Stimulated activated CD8-positive, alpha-beta memory T cell treated with anti-CD3 and anti-CD28 coated beads, Interleukin-4, amount 100 ng/mL, for 1 hour (primary cell): ENCODE measurements at places on chromosomes 2 and 18.

- no peak for DNase-seq
Observed at GRCh38 chr18:933082-933481, 28.4 kb downstream of the ADCYAP1 start.

DNA sequence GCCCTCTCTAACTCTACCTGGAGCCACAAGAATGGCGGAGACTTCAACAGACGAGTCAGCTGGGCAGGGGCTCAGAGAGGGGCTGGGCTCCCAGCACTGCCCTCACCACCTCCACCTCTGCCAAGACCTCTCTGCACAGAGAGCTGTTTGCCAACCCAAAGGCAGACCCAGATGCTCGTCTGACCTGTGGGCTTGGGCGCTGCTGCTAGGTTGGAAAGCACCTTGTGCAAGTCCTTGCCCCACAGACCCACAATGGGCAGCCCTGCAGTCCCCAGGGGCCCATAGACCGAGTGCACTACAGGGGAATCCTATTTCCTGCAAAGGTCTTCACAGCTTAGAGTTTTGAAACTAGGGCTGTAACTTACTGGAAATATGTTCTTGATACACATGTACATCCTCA, 13.3 kb downstream of the ACKR3 start:
- DNase-seq, result no peak

GRCh38 chr2:29124504-29124903, 9.3 kb downstream of the CLIP4 start:
- DNase-seq, result no peak

DNA sequence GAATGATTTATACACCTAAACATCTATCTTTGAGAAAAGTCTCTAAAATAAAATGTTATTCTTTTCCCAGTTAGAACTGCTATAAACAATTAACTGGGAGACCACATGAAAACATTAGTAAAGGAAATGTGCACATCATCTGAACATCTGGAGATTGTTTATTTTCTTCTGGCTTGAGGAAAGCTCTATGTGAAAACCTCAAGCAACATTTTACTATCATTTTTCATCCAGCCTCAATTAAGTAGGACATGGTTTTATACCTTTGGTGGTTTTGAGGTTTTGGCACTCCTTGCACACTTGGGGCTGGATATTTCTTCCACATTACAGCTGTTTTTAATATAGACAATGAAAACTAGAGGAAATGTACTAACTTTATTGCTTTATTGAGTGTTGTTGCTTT, 609.5 kb upstream of the SLC8A1 start:
- no peak for DNase-seq

DNA sequence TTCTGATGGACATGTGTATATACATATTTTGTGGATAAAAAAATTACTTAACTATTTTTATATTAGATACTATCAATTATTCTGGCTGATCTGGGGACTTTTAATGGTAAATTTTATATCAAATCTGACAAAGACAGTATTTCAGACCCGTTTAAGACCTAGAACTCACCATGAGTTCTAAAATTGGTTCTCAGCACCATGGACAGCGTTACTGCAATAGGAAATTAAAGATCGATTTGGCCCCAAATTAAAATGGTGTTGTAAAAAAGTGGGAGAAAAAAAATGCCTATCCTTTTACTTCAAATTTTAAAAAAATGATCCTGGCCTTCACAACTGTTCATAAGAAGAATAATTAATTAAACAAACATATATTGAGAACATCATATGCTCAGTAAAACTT, 919 bp upstream of the SCN2A start:
- no peak for DNase-seq

DNA sequence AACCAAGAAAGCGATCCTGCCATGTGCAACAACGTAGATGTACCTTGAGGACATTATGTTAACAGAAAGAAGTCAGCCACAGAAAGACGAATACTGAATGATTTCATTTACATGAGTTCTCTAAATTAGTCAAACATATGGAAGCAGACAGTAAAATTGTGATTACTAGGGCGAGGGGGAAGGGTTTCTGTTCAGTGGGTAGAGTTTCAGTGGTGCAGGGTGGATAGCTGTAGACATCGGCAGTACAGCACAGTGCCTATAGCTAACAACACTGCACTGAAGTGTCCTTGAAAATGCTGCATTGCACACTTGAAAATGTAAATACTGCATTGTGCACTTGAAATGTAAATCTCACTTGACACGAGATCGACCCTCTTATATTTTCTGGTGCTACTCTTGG, 275.3 kb downstream of the GALR1 start:
- no peak for DNase-seq

GRCh38 chr2:73080321-73081131, 9.0 kb upstream of the SFXN5 start:
- DNase-seq, result no peak

- DNase-seq, result no peak
Observed at GRCh38 chr2:15986068-15986560, 45.8 kb downstream of the MYCN start.
